Activated naive CD8-positive, alpha-beta T cell treated with anti-CD3 and anti-CD28 coated beads, Interleukin-2, amount 10 ng/mL, durations not matched to agents 7 days and 5 days (primary cell): ENCODE measurements at places on chromosomes 3 and 15.

DNA sequence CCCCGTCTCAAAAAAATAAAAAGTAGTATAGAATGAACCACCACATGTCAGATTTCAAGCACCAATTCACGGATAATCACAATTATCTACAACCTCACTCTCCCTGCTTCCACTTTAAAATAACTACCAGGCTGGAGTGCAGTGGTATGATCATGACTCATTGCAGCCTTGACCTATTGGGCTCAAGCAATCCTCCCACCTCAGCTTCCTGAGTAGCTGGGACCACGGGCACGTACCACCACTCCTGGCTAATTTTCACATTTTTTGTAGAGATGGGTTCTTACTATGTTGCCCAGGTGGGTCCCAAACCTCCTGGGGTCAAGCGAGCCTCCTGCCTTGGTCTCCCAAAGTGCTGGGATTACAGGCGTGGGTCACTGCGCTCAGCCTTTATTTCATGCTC is 38.1 kb upstream of the LDHAL6B start:
- no peak for DNase-seq

- no peak for DNase-seq
Observed at GRCh38 chr3:136929977-136930670, 27.7 kb upstream of the IL20RB start.

- DNase-seq = peak; percentile 73
Observed at GRCh38 chr15:52780172-52780980, 9.8 kb downstream of the ONECUT1 start.

- no peak for DNase-seq
Observed at GRCh38 chr3:140568842-140569520, 108.9 kb upstream of the TRIM42 start.

GRCh38 chr15:85692321-85692720 is 102.4 kb downstream of the KLHL25 start:
- DNase-seq = no peak

GRCh38 chr3:149473357-149474249 is 894 bp upstream of the TM4SF4 start:
- DNase-seq = no peak

DNA sequence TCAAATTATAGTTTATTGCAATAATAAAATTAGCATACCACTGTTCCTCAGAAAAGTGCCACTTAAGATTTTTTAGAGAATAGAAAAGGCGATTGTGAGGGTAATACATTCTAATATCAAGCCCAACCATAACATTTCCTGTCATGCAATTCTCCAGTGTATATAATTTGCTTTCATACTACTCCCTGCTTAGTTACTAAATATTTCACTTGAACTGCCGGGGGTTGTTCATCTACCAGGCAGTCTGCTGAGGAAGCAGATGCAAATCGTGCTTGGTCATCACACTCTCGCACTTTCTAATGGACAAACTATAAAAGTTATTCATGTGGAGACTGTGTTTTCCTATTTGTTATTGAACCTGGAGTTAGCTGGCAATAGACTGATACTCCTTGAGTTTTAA is 645.6 kb upstream of the CBLB start:
- no peak for DNase-seq

- no peak for DNase-seq
Observed at GRCh38 chr3:13951184-13951583, 71.3 kb upstream of the WNT7A start.

DNA sequence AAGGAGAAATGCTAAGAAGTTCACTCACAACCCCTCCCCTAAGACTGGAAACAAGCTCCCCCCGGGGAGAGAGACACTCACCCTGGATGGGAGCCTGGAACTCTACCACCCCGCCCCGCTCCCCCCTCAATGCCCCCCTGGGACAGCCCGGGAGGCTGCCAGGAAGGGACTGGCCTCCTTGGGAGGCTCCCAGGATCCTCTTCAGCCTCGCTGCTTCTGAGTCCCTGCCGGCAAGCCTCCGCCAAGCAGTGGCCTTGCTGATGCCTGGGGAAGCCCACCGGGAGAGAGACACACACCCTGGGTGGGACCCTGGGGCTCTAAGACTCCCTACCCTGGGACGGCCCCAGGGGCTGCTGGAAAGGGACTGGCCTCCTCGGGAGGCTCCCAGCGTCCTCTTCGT is 33.4 kb downstream of the CPEB1 start:
- DNase-seq = no peak

DNA sequence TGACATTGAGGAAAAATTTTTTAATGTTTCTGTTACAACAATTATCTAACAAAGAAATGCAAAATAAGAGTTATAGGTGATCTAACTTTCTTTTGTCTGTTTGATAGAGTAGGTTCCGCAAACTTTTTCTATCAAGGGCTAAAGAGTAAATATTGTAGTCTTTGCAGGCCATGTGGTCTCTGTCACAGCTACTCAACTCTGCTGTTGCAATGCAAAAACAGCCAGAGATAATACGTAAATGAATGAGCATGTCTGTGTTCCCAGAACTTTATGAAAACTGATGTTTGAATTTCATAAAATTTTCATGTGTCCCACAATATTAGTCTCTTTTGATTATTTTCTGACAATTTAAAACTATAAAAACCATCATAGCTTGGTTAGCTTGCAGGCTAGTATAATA is 73.3 kb downstream of the SLC24A1 start:
- no peak for DNase-seq

GRCh38 chr3:98799479-98799878 is 36.3 kb downstream of the ST3GAL6 start:
- DNase-seq = no peak

DNA sequence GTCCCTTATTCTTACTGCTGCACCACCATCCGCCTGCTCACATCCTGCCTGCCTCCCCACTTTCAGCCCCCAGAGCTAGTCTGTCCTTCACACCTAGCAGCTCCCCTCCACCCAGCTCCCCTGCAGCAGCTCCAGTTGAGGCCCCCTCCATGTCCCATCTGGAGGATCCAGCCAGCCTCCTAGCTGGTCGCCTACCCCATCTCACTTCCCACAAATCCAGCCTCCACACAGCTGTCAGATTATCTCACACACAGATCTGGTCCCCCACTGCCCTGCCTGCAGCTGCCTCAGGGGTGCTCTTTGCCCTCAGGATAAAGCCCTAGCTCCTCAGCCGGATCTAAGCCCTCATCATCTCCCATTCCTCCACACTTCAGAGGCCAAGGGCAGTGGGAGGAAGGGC is 8.8 kb upstream of the SEMA7A start:
- no peak for DNase-seq

GRCh38 chr3:181917027-181917426 is 205.3 kb downstream of the SOX2 start:
- no peak for DNase-seq

DNA sequence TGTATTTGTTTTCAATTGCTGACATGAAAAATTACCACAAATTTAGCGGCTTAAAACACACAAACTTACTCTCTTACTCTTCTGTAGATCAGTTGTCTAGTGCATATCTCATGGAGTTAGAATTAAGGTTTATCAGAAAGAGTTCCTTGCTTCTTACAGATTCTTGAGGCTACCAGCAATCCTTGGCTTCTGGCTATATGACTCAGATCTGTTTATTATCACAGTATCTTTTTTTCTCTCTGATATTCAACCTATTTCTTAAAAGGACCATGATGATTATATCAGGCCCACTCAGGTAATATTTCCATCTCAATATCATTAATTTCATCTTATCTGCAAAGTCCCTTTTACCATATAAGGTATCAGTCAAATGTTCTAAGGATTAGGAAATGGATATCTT is 263.5 kb upstream of the BCHE start:
- no peak for DNase-seq

DNA sequence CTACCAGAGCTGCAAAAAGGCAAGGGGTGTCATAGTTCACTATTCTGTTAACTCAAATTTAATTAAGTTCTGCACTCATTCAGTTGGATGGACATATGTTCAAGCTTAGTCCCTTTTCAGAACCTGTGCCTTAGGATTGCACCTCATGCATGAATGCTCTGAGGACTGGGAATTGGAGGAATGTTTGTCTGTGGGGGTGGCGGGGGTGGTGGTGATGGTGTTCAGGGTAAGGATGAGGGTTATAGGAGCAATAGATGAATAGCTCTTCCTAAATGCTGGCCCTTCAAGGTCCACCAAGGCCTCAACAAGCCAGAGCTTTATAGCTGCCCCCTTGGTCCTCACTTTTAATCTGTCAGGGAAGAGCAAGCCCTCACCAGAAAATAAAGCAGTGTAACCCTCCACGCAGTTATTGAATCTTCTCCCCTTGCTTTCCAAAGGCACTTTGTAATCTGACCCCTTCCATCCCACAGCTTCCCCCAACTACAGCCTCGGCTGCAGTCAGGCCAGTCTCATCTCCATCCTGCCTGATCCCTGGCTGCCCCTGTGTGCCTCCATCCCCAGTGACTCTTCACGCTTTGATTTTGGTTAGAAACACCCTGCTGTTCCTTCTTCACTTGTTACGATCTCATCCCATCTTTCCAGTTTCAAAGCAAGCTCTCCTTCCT is 221.6 kb upstream of the LMCD1 start:
- no peak for DNase-seq

DNA sequence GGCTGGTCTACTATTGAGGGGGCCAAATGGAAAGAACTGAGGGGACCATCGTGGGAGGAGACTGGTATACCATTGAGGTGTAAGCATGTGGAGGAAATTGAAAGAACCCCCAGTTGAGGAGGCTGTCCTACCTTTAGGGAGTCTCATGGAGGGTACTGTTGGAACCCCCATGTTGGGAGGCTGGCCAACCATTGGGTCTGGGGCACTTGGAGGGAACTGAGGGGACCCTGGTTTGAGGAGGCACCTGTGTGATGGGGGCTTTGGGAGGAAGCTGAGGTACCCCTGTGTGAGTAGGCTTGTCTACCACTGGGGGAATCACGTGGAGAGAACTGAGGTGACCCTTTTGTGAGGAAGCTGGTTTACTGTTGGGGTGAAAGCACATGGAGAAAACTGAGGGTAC is 157.5 kb downstream of the FBLN2 start:
- DNase-seq = peak; percentile 5

DNA sequence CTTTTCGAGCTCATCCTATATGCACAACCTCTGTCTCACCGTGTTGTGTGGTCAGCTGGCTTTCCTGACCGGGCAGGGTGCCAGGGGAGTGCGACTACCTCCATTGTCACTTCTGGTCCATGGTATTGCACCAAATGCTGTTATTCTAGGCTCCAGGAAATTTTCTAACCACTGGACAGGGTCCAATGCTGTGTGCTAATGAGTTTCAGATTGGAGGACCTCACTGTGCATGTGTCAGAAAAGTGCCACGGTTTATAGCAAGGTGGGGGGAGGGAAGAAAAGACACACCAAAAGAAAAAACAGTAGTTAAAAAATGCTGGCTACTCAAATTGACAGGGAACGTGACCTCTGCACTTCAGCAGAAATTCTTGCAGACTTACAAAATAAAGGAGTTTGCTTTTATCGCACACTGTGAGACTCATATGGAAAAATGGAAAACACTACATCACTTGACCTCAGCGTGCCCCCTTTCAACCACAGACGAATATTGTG is 480.1 kb downstream of the FOXP1 start:
- DNase-seq = no peak

GRCh38 chr3:148606979-148607378 is 90.7 kb upstream of the AGTR1 start:
- no peak for DNase-seq

DNA sequence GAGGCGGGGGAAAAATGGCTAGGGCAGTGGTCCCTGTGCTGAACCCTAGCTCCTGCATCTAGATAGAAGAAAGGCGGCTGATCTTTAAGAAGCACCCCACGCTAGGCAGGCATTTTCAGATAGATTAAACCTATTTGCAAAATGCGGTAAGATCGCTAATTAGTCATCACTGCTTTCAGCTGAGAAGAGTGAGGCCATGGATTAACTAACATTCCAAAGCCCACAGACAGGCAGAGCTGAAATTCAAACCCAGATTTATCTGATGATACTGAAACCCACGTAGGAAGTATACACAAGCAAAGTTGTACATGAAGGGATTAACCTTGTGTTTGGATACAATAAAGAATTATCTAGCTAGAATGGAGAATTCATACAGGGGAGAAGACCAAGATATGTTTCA is 4.8 kb downstream of the ADPGK start:
- DNase-seq = no peak

DNA sequence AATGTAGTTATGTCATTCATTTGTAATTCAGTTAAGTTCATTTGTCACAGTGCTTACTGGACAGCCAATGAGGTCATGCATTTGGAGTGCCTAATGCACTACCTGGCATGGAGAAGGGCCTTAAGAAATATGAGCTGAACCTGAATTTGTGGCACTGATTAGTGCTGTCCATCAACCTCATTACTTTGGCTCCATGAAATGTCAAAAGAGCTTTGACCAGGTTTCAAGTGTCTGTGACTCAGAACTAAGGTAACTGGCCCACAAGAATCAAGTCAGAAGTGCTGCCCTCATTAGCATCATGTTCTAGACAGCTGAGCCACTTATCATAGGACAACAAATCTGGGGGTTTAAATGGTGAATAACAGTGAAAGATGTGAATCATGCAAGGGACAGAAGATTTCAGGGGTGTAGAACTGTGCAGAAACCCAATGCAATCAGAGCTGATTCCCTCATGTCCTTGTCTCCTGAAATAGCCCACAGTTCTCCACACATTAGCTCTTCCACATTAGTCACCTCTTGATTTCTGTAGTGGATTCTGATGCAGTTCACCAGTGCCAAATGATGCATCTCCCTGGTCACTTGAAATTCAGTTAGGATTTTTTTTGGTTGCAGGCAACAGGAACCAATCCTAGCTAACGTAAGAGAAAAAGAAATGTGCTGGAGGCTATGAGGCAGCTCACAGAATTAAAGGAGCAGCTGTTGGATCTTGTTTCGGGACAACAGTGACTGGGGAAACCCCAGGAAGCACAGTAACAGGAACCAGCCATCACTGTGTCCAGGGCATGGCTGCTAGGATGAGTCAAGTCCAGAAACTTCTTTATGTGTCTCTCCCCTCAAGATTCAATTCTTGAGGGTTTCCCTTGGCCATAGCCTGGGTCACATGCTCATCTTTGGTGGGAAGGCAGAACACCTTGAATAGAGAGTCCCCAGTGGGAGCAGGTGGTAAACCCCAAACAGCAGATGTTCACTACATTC is 38.7 kb downstream of the CHST2 start:
- no peak for DNase-seq

- no peak for DNase-seq
Observed at GRCh38 chr3:78322780-78323179, 1282.9 kb downstream of the ROBO2 start.

DNA sequence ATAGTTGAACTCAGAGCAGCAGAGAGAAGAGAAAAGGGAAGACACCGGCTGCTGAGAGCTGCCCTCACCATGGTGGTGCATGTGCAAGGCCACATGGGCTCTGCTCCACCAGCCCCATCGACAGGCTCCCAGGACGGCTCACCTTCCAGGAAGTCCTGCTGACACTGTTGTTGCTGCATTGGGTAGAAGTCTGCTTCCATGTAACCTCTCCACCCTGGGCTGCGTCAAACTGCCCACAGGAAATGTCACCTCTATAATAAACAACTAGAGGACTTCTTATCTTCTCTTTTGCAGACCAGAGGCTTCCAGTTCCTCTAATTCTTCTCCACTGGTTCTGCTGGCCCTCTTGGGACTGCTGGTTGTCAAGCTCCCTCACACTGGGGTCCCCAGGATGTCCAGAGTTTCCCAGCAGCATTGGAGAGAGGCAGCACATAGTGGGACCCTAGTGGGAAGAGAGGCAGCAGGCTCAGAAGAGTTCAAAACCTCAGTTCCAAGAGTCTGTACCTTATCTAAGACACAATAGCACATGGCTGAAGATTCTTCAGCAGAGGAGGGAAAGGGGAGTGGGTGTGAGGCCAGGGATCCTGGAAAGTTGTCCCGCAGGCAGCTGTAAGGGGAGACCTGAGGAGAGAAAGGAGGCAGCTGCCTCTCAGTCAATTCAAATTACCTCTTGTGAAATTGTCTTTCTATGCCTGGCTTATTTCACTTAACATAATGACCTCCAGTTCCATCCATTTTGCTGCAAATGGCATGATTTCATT is 5.8 kb upstream of the CCR3 start:
- no peak for DNase-seq
